ENCODE measurements at places on chromosomes 4 and X.

GRCh38 chr4:98633159-98633558 is 25.3 kb downstream of the TSPAN5 start:
- no peak for DNase-seq

DNA sequence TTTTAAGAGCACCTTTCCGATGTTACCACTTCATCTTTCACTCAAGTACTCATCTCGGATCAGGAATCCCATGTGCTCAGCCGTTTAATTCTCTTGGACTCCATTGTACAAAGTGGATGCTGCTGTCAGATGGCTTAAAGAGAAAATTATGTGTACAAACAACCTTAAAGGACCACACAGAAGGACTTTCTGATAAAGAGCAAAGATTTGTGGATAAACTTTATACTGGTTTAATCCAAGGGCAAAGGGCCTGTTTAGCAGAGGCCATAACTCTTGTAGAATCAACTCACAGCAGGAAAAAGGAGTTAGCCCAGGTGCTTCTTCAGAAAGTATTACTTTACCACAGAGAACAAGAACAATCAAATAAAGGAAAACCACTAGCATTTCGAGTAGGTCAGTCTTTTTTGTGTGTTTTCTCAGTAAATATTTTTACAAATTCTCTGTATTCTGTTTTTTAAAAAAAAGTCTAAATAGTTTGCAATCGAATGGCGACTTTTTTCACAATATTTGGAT is 20.1 kb downstream of the MMAA start:
- DNase-seq: no peak

DNA sequence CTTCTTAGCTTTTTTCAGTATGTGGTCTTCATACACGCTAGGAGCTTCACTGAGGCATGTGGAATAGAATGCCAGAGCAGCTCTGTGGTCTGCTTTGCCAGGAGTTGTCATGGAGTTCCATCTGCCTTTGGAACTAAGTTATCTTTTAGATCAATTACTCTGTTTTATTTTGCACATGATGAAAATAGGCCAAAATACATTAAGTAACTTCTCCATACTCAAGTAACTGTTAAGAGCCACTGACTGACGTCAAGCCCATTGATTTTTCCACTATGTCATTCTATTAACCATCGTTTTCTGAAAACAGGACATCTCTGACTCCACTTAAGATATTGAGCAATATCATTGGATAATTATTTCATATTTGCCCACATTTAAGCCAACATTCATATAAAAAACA is 415.1 kb upstream of the MAD2L1 start:
- DNase-seq: no peak

- DNase-seq: no peak
These were observed 103.4 kb upstream of the PJA1 start for GRCh38 chrX:69268611-69269010.
